ENCODE measurements at places on chromosomes 1 and 21. TPM values are rescaled to one million over a fixed set of nuclear protein-coding genes. Genes with fewer than 3 reads are reported as not detected.
A peak's percentile ranks its signal among the peaks of the same experiment; 100 is the strongest.

The RPTN gene
- not detected for total RNA-seq

The PADI4 gene
- not detected for total RNA-seq

The CD5L gene
- not detected for total RNA-seq

The NOTCH2NLA gene
- 44.7 TPM for total RNA-seq

The KCNJ15 gene
- not detected for total RNA-seq

- no peaks in the 10 kb centered on the region for H3K4me1 ChIP-seq
- no peaks in the 10 kb centered on the region for H3K36me3 ChIP-seq
- H3K27me3 ChIP-seq = no peaks in the 10 kb centered on the region
- DNase-seq = no peak
- H3K27ac ChIP-seq = no peak overlapping the region
Observed at GRCh38 chr1:174258148-174258550, 98.8 kb downstream of the RABGAP1L start.

DNA sequence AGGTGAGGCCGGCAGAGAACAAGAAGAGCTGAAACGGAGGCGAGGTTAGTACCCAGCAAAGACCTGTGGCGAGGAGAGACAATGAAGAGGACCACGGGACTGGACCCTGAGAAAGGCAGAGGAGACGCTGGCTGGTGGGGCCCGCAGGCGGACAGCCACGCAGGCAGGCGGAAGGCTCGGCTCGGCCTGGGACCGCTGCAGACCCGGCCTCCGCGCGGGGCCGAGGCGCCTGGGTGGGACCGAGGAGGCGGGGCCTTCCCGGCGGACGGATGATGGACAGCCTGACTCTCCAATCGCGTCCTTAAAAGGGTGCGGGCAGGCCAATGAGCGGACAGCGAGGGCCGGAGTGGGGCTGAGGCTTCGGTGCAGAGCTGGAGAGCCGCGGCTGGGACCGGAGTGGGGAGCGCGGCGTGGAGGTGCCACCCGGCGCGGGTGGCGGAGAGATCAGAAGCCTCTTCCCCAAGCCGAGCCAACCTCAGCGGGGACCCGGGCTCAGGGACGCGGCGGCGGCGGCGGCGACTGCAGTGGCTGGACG, at the start of gene MPZL1:
Gene MPZL1, plus strand, starts transcription at position 366 of the 535 bp plus-strand sequence. CDS start 170 bp downstream, outside the sequence.
- peak within 1 kb of the TSS; percentile 22 for H3K27ac ChIP-seq
- peaks cover 23% of the 10 kb centered on the region for H3K4me1 ChIP-seq
- H3K36me3 ChIP-seq = peaks cover 12% of the 10 kb centered on the region
- no peaks in the 10 kb centered on the region for H3K27me3 ChIP-seq
- peak; percentile 94 for DNase-seq

DNA sequence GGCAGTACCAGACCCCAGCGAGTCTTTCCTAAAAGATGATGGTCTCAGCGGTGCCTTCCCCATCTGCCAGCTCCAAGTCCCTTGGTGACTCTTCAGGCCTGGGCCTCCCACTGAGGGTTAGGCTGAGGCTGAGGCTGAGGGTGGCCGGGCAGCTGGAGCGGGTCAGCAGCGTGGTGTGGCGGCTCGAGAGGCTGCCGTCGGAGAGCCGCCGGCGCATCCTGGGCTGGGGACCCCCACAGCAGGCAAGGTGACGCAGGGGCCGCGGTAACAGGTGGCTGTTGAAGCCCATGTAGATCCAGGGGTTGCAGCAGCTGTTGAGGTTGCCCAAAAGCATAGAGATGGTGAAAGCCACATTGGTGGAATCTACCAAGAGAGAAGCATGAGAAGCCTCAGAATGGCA, 7.0 kb downstream of the AVPR1B start:
- no peaks in the 10 kb centered on the region for H3K36me3 ChIP-seq
- no peak overlapping the region for H3K4me3 ChIP-seq

- H3K4me1 ChIP-seq = peaks cover 58% of the 10 kb centered on the region
- no peaks in the 10 kb centered on the region for H3K36me3 ChIP-seq
- peak overlapping the region; percentile 27 for H3K4me3 ChIP-seq
- DNase-seq = no peak
- H3K27me3 ChIP-seq = no peaks in the 10 kb centered on the region
Observed at GRCh38 chr1:174990382-174990999, 9.3 kb upstream of the CACYBP start.

GRCh38 chr1:244207042-244207934, 156.2 kb downstream of the ZBTB18 start:
- no peak for DNase-seq
- H3K4me1 ChIP-seq = peaks cover 5% of the 10 kb centered on the region

GRCh38 chr1:31535561-31535960, 40.8 kb upstream of the TINAGL1 start:
- peaks cover 19% of the 10 kb centered on the region for H3K4me1 ChIP-seq
- no peak overlapping the region for H3K4me3 ChIP-seq
- H3K27ac ChIP-seq = no peak overlapping the region
- no peak for DNase-seq
- no peaks in the 10 kb centered on the region for H3K27me3 ChIP-seq

DNA sequence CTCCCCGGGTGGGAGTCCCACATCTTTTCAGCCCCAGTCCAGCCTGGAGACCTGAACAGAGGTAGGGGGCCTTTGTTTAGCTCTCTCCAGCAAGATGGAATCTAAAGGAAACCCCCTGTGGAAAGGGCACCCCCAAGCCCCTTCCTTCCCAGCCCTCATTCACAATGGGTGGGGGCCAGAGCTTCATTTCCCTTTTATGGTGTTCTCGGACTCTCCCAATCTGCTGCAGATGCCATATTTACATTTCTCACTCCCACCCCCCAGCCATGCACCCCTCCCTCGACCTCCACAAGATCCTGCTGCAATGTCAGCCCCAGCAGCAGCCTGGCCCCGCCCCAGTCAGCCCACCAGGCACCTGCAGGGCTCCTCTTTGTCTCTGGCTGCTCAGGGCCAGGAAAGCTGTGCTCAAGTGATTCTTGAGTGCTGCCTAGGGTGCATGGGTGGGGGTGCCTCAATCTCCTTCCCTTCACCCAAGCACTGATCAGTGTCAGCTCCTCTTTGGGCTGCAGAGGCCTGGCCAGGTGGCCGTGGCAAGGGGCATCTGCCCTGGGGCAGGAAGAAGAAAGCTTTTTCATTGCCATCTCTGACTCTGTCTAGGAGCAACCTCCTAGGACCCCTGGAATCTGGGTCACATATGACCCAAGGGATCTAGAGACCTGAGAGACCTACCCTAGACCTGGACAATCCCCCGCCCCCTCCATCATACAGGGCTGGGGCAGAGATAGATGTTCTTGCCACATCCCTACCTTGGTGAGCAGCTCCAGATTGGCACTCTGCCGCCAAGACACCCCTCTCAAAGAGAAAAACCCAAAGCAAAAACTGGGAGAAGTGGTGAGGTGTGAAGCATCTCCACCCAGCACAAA, 1.7 kb downstream of the KIF21B start:
- H3K4me3 ChIP-seq = no peak overlapping the region
- DNase-seq = no peak
- H3K36me3 ChIP-seq = no peaks in the 10 kb centered on the region
- no peak overlapping the region for H3K27ac ChIP-seq
- peaks cover 29% of the 10 kb centered on the region for H3K4me1 ChIP-seq

DNA sequence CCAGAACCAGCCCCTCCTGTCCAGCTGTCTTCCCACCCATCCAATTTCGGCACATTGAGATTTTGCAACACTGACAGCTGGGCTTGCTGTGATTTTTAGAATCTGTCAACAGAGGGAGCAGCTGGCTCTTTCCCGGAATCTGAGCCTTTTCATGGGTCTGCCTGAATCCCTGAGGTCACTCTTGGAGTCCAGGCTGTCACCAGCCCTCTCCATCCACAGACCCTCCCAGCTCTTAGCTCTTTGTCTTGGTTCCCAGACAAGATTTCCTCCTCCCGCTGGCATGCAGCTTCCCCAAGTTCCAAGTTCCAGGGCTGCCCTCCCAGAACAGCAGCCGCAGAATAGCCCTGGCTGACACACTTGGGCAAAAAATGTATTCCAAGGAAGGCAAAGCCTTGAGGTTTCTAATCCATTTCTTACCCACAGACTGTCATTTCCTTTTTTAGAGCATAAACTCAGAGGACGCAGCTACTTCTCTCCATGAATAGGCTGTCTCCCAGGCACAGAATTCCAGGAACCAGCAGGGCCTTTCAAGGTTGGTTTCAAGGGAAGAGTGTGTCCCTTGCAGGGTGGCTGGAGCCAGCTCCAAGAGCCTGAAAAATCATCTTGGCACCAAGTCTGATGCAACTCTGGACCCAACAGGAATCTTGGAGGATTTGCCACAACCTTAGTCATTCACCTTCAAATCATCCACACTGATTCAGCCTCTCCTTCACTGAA, 7.1 kb upstream of the TMEM61 start:
- H3K4me3 ChIP-seq = no peak overlapping the region
- H3K27ac ChIP-seq = no peak overlapping the region
- H3K36me3 ChIP-seq = no peaks in the 10 kb centered on the region
- H3K27me3 ChIP-seq = no peaks in the 10 kb centered on the region
- peaks cover 8% of the 10 kb centered on the region for H3K4me1 ChIP-seq

DNA sequence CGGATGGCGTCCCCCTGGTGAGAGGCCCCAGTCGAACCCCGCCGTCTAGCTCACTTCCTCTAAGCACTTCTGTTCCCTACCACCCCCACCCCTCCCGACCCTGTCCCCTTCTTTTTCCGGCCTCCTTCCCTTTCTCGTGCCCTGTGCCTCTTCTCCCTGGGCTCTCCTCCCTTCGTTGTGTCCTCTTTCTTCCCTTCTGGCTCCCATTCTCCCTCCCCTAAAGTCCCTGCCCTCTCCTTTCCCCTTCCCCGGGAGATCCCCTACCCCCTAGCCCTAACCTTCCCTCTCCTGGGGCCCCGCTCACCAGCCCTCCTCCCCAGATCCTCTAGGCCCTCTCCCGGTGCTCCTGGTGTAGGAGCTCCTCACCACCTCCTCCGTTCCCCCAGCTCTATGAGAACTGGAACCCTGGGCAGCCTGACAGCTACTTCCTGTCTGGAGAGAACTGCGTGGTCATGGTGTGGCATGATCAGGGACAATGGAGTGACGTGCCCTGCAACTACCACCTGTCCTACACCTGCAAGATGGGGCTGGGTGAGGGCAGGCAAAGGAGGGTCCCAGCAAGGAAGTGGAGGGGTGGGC, 15.9 kb downstream of the BCAN start:
- no peaks in the 10 kb centered on the region for H3K36me3 ChIP-seq
- H3K27me3 ChIP-seq = peaks cover 29% of the 10 kb centered on the region
- no peak for DNase-seq
- H3K27ac ChIP-seq = no peak overlapping the region
- H3K4me3 ChIP-seq = no peak overlapping the region
- peaks cover 46% of the 10 kb centered on the region for H3K4me1 ChIP-seq

DNA sequence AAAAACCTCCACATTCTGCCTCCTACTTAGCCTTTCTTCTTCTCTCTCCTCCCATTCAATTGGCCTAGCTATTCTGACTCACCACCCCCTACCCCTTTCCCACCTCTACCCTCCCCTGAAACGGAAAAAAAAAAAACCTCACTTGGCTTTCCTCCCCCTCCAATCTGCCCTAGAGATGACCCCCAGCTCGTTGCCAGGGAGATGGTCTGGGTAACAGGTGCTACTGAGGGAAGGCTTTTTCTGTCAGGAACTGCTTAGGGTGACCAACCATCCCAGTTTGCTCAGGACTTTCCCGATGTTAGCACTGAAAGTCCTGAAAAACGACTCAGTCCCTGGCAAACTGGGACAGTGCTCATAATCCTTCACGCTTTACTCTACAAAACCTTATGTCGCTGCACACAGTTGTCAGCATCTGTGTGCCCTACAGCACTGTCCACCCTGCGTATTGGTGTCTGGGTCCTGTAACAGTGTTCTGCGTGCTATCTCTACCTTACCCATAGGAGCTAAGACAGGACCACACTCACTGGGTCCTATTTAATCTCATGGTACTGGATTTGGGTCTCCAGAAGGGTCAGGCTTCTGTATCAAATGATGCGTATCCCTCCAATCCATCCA, 7.7 kb upstream of the CADM3 start:
- H3K36me3 ChIP-seq = no peaks in the 10 kb centered on the region
- H3K27ac ChIP-seq = no peak overlapping the region
- peaks cover 12% of the 10 kb centered on the region for H3K27me3 ChIP-seq

DNA sequence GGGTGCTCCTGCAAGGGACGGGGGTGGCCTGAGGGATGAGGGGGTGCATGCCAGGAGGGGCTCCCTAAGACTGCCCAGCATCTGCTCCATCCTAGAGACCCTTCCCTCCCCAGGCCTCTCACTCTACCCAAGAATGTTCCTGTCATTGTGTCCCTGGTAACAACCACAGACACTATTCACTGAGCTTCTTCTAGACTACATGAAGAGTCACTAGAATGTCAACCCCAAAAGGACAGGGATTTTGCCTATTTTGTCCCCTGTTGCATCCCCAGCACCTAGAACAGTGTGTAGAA, 2.9 kb downstream of the TNFRSF25 start:
- no peaks in the 10 kb centered on the region for H3K36me3 ChIP-seq
- H3K4me1 ChIP-seq = no peaks in the 10 kb centered on the region
- DNase-seq = no peak
- H3K27me3 ChIP-seq = 0 out of 2 replicates have a peak, but pooled peaks cover 6% of the 10 kb centered on the region

DNA sequence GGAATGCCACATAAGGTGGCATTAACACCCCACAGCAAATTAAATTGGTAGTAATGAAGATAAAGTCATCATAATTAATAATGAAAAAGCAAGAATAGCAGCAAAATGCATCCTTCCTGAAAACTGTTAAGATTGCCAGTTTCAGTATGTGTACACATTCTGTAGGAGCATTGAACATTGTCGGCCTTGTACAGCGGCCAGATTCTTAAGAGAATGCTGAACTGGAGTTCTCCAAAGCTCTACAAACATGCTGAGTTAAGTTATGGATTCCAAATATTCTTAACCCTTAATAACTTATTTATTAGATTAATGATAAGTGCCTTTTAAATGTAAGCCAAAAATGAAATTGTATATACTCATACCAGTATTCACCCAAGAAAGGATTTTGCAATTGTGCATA, 189.9 kb downstream of the AK5 start:
- no peak for DNase-seq
- peaks cover 20% of the 10 kb centered on the region for H3K4me1 ChIP-seq
- H3K36me3 ChIP-seq = no peaks in the 10 kb centered on the region
- H3K4me3 ChIP-seq = no peak overlapping the region
- H3K27ac ChIP-seq = no peak overlapping the region

GRCh38 chr1:30698401-30698981, 24.9 kb downstream of the MATN1 start:
- no peak overlapping the region for H3K27ac ChIP-seq
- no peaks in the 10 kb centered on the region for H3K36me3 ChIP-seq
- H3K27me3 ChIP-seq = no peaks in the 10 kb centered on the region

DNA sequence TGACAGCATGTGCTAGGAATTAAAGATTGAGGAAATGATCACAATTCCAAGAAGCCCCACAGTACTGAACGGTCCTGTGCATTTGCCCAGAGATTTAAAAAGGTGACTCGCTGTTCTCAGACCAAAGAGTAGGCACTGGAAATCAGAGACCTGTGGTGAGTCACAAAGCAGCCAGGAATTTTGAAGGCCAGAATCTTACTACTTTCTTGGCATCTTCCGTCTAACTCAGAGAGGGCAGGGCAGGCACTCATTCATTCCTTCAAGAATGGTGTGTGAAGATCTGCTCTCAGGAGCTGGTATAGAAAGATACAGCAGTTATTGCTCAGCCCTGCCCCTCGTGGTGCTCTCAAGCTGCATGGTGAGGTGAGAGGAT, 57.9 kb downstream of the BRINP2 start:
- H3K27ac ChIP-seq = no peak overlapping the region
- H3K4me3 ChIP-seq = no peak overlapping the region
- H3K4me1 ChIP-seq = no peaks in the 10 kb centered on the region
- H3K36me3 ChIP-seq = no peaks in the 10 kb centered on the region

All from SJSA1 (cell line).